HAP-1 (cell line): ENCODE measurements at places on chromosomes 6 and 20.

DNA sequence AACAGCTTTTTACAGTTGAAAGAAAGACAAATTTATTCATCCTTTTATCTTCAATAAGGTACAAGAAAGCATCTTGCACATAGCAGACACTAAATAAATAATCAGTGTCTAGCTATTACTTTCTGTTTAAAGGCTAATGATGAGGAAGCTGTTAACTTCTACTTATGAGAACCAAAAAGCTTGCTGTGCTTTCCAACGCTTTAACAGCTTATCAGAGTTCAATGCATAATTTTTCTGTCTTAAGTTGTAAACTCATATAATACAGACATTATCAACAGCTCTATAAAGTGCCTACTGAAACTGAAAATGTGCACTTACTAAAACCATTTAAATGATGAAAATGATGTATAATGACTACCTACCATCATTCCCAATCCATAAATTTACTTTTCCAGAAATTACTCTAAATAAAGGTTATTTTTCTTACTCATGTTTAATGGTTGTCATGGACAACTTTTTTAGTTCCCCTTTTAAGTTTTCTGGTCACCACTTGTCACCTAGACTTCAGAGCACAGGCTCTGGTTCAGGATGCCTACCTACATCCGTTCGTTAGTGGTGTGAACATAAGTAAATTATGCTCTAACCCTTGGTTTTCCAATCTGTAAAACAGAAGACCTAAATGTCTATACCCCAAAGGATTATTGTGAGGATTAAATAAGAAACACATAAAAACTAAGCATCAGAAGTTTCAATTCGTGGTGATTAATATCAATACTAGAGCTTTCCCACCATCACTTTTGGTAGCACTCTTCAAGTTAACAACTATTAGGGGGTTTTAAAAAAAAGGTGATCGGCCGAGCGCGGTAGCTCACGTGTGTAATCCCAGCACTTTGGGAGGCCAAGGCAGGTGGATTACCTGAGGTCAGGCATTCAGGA is 8.0 kb downstream of the PNISR start:
- no peak for DNase-seq

GRCh38 chr20:8321001-8321400 is 188.9 kb downstream of the PLCB1 start:
- no peak for DNase-seq

DNA sequence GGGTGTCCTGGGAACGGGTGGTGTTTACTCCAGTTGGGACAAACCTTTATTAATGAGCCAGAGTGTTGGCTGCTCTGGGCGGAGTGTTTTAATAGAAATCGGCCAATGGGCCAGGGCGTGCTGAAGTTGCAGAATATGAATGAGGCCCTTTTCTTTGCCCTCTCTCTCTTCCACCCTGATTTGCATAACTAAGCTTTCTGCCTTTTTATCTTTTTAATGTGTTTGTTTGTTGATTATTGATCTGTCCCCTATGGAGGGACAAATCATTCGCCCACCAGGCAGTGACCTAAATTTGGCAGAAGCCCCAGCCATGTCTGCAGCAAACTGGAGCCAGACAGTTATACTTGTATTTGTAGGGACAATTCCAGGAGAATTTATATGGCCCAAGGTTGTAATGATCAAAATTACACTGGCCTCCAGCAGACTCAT is 420.9 kb downstream of the PREX1 start:
- DNase-seq = peak; percentile 32

- DNase-seq = no peak
Observed at GRCh38 chr6:167934426-167934864, 63.0 kb upstream of the KIF25 start.

DNA sequence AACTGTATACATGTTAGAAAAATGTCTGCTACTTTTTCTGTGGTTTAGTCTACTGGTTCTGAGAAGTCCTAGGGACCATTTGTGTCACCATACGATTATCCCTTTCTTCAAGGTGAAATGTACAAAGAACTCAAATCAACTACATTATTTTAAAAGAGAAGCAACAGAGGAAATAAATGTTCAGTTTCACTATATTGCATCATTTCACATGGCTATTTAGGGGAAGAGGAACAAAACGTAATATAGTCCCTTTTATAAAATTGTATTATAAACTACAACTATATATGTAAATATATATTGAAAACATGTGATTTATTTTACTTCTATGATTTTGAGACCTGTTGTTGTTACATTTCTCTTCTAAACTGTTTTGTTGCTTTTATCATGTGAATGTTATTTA is 1308.0 kb downstream of the EPHA7 start:
- no peak for DNase-seq

GRCh38 chr6:106470811-106471210 is 110.3 kb downstream of the CRYBG1 start:
- no peak for DNase-seq

DNA sequence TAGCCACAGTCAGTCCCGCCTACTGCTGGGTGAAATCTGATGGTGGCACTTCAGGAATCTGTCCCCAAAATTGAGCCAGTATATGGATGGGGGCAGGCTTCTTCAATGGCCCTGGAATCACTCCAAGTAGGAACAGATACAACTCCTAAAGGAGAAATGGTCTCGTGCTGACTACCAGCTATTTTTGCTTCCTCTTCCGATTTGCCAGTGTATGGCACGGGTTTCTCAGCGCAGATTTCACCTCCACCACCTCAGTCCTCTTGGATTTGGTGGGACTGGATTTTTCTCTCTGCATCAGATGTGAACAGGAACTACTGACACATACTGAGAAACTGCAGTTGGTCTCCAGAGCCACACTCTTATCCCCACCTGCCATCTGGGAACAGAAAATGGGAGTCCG is 27.2 kb downstream of the PNPLA1 start:
- no peak for DNase-seq

GRCh38 chr6:7939184-7939863 is 28.7 kb upstream of the TXNDC5 start:
- no peak for DNase-seq

DNA sequence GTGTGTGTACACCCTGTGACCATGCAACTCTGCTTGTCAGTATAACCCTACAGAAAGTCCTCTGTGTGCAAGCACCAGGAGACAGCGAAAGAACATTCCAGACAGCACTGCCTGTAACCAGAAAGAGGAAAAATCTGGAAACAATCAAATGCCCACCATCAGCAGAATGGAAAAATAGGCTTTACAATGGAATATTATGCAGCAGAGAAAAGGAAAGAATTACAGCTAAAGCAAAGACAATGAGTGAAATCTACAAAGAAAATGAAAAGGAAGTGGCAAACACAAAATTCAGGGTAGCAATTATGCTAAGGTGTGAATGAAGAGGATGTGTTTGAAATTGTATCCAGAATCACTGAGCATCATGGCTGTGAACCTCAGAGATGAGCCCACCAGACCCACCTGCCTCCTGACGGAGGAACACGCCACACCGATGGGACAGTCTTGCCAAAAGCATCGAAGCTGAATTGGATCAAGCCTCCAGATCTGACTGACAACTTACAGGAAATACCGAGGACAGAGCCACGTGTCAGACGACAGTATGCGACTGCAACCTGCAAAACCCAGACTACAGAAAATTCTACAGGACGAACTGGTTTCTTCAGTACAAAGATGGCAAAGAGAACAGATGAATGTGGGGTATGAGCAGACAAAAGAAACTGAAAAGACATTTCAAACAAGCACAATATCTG is 133.2 kb downstream of the NFATC2 start:
- no peak for DNase-seq

GRCh38 chr6:2147261-2147660 is 98.1 kb downstream of the GMDS start:
- DNase-seq = no peak

GRCh38 chr6:129516005-129516404 is 194.0 kb downstream of the ARHGAP18 start:
- DNase-seq = no peak

DNA sequence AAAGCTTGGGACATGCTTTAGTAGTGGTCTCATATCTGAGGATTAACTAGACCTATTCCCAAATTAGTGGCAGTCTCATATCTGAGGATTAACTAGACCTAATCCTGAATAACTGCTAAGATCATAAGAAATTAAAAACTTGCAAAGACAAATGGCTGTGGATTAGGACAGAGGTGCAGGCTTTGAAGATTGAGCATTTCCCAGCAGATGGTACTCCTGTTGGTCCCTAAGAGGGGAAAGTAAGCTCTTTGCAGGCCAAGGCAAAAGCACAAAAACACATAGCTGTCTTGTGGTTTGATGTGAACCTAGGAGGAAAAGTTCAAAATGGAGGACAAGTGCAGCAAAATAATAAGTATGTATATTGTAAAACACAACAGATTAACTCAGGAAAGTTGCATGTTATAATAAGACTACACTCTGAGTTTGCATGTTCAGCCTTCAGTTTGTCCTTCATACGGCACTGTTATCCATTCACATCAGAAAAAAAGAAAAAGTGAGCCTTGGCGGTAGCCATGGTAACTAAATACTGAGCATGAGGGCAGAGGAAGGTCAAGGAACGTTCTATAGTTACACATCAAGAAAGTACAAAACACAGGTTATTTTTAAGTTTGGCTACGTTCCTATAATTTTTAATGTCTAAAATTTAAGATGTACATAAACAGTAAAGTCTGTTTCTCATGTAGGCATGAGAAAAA is 62.8 kb downstream of the FILIP1 start:
- DNase-seq = no peak
